ENCODE measurements at places on chromosomes 11 and 22. TPM values are rescaled to one million over a fixed set of nuclear protein-coding genes. Genes with fewer than 3 reads are reported as not detected.

DNA sequence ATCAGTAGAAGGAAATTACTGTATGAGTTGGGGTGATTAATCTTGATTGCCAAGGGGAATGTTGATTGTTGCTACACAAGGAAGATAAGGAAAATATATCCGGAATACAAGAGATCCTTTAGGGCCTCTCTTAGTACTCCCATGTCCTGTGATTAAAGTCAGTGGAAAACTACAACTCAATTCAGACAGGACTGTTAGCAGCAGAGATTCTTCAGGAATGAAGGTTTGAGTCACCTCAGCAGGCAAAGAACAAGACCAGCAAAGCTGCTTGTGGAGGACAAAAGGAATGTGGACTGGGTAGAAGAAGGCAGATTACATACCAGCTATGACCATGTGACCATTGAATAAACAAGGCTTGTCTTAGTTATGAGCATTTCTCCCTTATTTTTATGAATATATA is 478.2 kb downstream of the BUD13 start:
- DNase-seq: no peak

DNA sequence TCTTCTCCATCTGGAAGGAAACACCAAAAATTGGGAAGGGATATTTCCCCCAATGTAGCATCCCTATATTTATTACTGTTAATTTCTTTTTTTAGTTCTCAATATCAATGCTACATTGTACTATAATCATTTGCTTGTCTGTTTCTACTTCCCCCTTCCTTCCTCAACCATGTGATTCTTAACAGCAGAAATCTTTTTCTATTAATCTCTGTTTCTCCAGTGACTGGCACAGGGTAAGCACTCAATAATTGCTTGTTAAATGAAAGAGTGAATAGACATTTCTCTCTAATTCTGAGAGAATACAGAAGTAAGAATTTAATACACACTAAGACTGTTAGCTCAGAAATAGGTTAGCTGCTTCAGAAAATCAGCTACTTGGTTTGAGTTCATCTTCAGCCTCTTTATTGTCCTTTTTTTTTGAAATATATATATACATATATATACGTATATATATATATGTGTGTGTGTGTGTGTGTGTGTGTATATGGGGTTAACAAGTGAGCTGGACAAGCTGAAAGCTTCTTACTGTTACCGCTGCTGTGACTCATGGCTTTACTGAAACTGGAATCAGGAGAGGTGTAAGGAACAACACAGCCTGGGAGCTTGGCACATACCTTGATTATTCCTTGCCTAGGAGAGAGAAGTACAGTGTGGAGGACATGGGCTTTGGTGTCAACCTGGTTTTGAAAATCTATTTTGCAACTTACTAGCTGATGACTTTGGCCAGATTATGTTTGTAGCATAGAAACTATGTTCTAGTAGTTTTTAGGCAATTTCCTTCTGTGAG is 26.2 kb upstream of the PDE3B start:
- peak; percentile 43 for DNase-seq

DNA sequence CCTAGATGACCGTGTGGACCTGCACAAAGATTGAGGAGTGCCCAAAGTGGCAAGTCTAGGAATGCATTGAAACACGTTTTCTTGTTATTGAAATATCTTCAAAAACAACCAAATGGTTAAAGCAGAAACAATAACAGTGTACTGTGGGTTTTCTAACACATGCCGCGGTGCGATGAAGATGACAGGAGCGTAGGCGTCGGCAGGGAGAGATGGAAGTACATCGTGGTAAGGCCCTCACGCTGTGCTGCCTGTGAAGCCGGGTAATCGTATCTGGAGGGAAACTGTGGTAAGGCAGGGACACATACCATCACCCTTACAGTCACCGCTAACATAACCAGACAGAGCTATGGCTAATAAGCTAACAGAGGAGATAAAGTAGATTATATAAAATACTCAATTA is 261.4 kb downstream of the TBC1D22A start:
- no peak for DNase-seq

DNA sequence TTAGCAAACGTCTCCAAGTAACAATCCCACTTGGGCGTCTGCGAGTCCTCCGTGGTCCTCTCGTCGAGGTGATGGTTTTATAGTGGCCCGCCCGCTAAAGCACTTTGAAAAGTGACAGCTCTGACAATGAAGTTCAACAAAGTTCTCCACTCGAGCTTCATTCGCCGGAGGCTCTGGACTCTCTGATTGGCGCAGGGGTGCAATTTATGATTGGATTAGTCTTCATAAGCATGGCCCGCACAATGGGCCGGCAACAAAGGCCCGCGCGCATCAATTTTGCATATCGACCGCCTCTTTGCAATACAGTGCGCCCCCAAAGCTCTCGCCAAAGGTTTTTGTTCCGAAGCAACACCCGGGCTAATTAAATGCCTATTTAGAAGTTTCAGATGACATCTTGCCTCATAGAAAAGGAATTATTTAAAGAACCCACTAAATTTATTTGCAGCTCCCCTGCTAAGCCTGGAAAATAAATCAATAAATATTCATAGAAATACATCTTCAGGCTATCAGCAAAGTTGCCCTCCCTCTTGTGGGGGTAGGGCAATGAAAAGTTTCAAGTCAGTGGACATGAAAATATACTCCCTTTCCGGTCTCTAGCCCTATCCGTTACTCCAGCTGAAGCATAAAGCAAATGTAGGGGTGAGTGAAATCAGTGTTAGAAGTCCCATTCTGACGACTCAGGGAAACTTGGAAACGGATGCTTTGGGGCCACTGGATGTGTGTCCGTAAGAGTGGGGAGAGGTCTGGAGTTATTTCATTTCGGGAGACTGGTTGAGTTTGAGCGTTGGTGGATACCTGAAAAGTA is at the start of gene DBX1:
DBX1 (minus strand) TSS at position 51 of the 805 bp plus-strand sequence. CDS start 151 bp downstream, outside the sequence.
- no peak for DNase-seq

GRCh38 chr11:44467413-44467812 is 98.0 kb upstream of the CD82 start:
- DNase-seq: no peak

DNA sequence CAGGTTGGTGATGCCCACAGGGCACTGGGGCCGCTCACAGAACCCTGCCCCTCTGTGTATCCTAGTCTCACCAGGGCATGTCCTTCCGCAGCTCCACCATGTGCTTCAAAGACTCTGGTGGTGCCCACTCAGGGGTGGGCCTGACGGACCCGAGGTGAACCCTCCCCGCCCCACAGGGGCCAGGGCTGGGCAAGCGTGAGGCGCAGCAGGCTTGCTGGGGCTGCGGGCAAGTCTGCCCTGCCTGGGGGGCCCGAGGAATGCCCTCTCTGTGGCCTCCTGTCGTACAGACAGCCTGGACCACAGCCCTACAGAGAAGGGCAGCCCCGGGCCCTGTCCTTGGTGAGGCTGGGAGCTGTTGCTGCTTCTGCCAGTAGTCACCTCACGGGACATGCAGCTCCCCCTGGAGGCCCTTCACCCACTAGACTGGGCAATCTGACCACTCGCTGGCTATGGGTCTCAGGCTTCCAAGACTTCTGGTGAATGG is 40.2 kb downstream of the TBX1 start:
- peak; percentile 22 for DNase-seq

GRCh38 chr11:22558664-22559063 is 67.0 kb downstream of the FANCF start:
- peak; percentile 28 for DNase-seq

- no peak for DNase-seq
These were observed 153.3 kb downstream of the DSCAML1 start for GRCh38 chr11:117643606-117644300.

DNA sequence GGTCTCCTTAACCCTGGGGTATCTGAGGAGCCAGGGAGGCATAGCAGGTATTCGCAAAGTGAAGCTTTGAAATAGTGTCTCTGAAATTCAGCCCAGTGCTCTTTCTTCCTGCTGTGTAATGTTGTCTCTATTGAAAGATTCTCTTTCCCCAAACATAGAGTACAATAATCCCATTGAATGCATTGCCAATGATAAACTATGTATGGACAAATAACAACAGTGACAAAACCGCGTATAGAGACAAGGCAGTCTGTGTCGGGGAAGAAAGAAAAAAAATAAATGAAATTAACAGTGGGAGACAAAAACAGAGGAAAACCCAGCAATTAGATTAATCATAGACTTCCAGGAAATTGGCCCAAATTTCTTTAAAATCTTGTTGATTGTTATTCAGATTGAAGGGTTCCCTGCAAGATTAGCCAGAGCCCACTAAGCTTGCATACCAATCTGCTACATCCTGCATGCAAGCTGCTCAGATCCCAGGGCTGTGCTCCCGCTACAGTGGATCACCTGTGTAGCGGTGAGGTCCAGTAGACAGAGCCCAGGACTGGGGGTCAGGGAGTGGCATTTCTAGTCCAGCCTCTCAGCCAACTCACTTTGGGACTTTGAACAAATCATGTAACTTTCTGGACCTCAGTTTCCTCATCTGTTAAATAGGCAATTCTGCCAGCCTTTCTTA is 492.8 kb downstream of the INSC start:
- DNase-seq: no peak

GRCh38 chr11:14110629-14111028 is 148.1 kb downstream of the SPON1 start:
- no peak for DNase-seq

DNA sequence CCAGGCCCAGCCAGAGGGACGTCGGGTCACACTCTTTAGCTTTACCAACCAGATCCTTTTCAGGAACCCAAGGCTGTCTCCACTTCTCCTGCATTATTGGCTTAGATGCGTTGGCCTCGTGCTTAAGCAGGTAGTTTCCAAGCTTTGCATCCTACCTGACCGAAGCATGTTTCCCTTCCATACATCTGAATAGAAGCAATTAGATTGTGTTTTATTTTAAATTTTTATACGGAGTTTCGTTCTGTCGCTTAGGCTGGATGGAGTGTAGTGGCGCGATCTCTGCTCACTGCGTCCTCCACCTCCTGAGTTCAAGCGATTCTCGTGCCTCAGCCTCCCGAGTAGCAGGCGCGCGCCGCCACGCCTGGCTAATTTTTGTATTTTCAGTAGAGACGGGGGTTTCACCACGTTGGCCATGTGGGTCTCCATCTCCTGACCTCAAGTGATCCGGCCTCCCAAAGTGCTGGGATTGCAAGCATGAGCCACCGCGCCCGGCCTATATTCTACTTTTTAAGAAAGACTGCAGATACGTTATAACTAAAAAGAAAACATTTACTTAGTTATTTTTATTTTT is 677 bp downstream of the DYNC2H1 start:
- DNase-seq: no peak

DNA sequence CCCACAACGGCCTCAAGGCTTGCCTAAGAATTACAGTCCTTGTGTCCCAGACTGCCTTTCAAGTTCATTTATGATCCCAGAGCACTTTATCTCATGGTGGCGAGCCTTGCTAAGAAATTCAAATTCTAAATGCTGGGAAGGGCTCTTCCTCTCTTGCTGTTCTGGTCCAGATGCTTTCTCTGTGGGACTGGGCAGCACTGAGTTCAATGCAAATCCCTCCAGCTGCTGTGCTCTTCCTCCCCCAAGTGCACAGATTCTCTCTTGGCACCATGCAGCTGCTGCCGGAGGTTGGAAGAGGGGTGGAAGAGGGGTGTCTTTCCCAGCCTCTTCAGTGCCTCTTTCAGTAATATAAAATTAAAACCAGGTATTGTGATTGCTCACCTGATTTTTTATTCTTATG is 828.0 kb downstream of the DLG2 start:
- DNase-seq: no peak

- no peak for DNase-seq
These were observed 122.0 kb downstream of the VPREB1 start for GRCh38 chr22:22366537-22366936.

DNA sequence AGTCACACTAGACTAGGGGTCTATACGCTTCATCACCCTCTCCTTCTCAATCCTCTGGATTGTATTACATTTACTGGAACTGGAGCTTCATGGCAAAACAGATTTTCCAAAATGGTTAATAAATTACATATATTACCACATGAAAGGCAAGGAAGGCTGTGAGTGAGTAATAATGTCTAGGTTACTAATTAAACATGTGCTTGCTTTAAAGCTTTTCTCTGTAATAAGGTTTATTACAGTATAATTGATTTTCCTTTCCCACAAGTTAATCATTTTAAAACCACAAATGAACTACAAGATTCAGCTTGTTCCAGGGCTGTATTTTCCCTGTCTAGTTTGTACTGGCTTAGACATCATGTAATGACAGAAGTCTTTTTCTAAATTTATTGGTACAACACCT is 25.6 kb downstream of the MMP13 start:
- no peak for DNase-seq

DNA sequence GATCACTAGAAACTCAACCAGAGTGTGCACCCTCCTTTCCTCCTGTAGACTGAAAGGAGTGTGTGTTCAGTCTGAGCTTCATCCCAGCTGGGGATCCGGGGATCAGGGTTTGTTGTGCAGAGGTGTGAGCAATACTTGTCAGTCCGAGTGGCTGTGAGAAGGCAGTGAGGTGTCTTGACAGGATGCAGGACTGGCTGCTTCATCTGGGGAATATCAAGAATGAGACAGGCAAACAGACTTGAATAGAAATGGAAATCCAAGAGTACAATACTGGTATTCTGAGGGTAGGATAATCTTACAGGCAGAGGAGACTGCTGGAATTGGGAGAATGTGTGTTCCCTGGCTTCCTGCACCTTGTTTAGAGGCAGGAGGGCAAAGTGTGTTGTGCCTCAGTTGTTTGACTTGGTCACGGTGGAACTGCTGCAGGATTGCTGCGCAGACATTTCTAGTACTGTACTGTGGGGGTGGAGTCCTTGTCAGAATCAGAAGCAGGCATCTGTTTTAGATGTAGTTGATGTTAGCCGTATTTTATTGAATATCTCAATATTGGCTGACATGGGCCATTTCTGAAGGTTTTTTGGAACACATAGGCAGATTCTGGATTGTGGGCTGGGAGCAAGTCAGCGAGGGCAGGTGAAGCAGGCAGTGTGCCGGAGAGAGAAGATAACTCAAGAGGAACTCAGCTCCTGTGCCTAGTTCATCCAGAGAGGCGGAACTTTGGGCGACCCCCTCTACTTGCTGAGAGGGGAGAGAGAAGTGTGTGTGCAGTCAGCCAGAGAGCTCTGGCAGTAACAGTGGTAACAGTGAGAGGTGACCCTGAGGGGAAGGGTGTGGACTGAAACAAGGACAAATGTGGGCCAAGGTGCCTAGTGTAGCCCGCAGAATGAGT is 27.1 kb upstream of the GRK2 start:
- no peak for DNase-seq

DNA sequence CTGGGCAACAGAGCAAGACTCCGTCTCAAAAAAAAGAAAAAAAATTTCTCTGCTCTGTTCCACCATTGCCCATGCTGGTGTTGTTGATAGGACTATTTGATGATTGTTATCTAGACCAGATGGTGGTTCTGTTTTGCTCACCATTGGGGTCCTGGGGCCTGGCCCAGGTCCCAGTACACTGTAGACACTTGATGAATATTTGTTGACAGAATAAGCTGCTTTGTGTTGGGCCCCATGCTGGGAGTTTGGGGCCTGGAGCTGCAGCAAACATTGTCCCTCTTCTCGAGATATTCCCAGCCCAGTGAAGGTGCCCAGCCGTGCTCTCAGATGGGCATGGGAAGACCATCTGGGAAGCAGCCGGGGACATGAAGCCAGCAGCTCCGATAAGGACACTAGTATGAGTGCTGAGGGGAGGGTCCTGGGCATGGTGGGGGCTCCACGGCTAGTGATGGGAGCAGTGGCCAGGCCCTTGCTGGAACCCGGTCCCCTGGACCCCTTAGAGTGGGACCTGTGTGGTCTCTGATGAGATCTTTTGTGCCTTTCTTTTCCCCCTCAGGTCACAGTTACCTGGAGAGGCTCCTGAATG is 13.6 kb downstream of the INCENP start:
- DNase-seq: no peak

GRCh38 chr11:126968915-126969314 is 31.7 kb downstream of the KIRREL3 start:
- no peak for DNase-seq

MICALL1 gene
- 17.2 TPM for total RNA-seq

OAF gene
- 33.5 TPM for total RNA-seq

SYT13 gene
- total RNA-seq: not detected

KCNE3 gene
- total RNA-seq: 0.08 TPM

IL17REL gene
- not detected for total RNA-seq

CECR2 gene
- total RNA-seq: 0.06 TPM

SCT gene
- not detected for total RNA-seq

Data from H4 (cell line).